ENCODE measurements at places on chromosomes 5 and 9.

DNA sequence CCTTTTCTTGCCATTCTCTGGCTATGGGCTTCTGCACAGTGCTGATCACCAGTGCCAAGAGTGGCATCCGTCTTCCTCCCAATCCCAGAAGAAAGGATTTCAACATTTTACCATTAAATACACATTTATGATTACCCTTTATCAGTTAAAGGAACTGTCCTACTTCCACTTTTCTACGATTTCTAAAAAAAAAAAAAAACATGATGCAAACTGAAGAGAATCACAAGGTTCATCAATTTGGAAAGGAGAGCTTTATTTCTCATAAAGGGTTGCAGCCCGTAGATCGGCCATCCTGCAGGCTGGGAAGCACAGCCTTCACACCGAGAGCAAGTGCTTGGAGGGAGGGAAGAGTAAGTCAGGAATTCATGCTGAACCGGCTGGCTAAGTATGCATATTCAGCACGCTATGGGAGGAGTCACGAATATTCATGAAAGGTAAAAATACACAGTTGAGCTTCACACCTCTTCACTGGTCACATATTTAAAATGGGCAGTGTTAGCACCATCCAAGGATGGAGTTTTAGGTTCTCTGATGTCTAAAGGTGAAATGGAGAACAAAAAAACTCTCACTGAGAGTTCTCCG lies 52.5 kb upstream of the SEMA4D start:
- no peak for DNase-seq

- no peak for DNase-seq
Observed at GRCh38 chr9:110065532-110065931, 142.4 kb downstream of the C9orf152 start.

GRCh38 chr5:80206282-80206681 lies 49.6 kb downstream of the SERINC5 start:
- no peak for DNase-seq

- DNase-seq: no peak
Observed at GRCh38 chr5:139340051-139340450, 1.6 kb upstream of the PAIP2 start.

GRCh38 chr9:112326194-112326593 lies 7.2 kb downstream of the PTBP3 start:
- DNase-seq: no peak

- DNase-seq: no peak
Observed at GRCh38 chr9:36263683-36264082, 5.4 kb upstream of the GNE start.

DNA sequence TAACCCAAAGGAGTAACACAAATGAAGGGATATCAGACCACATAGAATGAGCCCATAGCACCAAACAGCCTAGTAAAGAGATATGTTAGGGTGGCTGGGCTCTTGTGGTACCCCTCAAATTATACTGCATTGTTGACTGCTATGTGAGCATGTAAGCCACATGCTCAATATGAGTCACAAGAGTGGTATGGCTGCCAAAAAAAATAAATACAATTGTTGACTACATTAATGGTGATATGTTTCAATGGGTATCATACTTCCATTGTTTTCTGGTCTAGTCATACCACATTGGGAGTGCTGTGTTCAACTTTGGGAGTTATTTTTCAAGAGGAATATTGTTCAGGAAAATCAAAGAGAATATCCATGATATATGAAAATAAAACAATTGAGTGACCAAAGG lies 162.4 kb upstream of the PIK3R1 start:
- DNase-seq: no peak
